ENCODE measurements at places on chromosomes 2 and 18. TPM values are rescaled to one million over a fixed set of nuclear protein-coding genes. Genes with fewer than 3 reads are reported as not detected.

DTNB gene
- 44.7 TPM for polyA plus RNA-seq

IL36RN gene
- not detected for polyA plus RNA-seq

MLPH gene
- polyA plus RNA-seq, result 12.7 TPM

LOXHD1 gene
- polyA plus RNA-seq, result 0.03 TPM

Data from H1 (cell line).